HCEC 1CT (cell line): ENCODE measurements at places on chromosomes 1 and 21.
A peak's percentile ranks its signal among the peaks of the same experiment; 100 is the strongest.

GRCh38 chr1:192167011-192167410 is 8.7 kb downstream of the RGS18 start:
- no peak for DNase-seq

DNA sequence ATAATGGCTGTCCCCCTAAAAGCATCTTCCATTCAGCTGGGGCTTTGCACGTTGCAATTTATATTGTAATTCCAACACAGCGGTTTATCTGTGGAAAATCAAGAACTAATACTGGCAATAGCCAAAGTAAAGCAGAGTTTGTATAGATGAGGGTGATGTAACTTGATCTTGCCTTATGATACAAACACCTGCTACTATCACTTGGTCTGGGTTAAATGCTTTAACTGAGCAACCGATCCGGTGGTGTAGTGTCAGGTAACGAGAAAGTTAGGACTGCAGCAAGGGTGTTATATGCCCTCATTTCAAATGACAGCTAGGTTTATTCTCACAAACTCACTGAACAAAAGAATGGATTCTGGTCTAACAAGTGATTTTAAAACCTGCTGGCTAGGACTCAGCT is 47.3 kb upstream of the PLPPR4 start:
- DNase-seq, result no peak

GRCh38 chr21:44539991-44540666 is at the start of gene KRTAP10-1:
Gene KRTAP10-1 (minus strand): TSS chr21:44540195. CDS start chr21:44540150, 45 bp downstream.
- no peak for DNase-seq

DNA sequence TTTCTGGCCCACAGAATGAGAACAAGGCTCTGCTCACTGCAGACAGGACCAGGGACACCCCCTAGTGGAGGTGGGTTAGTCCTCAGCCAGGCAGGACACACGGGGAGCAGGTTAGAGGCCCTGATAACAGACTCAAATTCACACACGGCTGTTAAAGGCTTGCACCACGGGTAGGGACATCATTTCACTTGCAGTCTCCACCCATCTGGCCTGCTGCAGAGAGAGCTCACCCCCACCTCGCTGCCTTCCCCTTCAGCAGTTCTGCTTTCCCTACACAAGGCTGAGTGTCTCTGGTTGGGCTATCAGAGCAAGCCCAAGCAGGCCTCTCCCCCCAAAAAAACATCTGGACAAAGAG is 20.6 kb downstream of the MEF2D start:
- DNase-seq, result no peak

GRCh38 chr21:17789656-17790055 is 29.5 kb downstream of the C21orf91 start:
- DNase-seq, result no peak

GRCh38 chr1:157963713-157964112 is 29.7 kb upstream of the KIRREL1 start:
- DNase-seq, result peak; percentile 50

DNA sequence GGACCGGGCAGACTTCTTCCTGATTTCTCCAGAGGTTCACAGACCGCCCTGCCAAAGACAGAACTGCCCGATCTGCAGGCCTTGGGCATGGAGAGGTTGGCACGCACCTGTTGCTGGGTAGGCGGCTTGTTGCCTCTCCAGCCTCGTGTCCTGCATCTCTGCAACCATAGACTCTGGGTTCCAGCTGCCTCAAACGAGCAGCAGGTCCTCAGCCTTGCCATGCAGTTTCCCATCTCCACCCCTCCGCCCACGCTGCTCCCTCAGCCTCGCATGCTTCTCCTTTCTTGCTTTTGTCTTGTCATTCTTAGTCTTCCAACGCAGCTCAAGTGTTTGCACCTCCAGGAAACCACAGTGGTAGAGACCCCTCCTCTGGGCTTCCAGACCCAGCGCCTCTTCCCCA is 126.2 kb downstream of the LACTBL1 start:
- DNase-seq, result no peak

- DNase-seq, result no peak
These were observed 19.9 kb downstream of the FOXO6 start for GRCh38 chr1:41380979-41381691.
